ENCODE measurements at places on chromosomes 2 and 18.
A peak's percentile ranks its signal among the peaks of the same experiment; 100 is the strongest.

DNA sequence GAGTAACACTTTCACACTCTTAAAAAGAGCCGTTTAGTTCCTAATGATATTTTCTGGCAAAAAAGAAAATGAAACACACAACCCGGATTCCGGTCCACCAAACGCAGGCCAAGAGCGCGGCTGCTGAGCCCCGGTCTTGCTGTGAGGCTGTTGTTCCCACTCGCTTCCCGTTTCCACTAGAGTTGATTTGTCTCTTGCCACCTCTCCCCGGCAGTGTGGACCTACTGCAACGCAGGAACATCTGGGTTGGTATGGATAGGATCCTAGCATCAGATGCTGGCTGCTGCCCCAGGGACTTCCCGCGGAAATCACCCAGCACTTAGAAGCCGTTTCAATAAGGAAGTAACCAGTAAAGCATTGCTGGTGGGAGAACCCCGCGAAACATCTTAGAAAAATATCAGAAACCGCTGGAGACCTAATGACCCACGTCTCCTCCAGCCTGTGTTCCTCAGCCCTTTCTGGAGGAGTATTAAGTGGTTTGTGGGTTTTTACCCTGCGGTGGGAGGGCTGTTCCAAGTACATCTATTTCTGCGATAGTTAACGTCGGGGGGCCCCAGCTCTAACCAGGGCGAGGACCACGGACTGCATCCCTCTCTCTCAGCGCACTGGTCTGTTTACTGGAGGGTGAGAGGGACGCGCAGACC is 939 bp downstream of the DOCK10 start:
- peak; percentile 45 for DNase-seq

GRCh38 chr2:19337202-19337601 is 21.2 kb downstream of the OSR1 start:
- no peak for DNase-seq

DNA sequence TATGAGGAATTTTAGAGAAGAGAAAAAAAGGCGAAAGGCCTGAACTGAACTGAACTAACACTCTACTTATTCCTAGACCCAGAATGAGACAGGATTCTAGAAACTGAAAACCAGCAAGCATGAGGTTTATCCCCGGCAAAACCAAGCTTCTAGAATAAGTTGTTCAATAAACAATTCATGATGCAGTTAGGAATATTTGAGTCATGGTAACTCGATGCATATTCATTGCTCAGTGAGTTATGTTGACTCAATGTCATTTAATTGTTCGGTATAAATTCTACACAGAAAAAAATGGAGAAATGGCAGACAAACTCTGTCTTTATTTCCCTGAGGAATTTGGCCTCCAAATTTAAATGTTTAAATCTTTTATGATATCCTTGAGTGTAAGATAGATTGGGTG is 321.5 kb downstream of the SATB2 start:
- DNase-seq = no peak

GRCh38 chr2:176084611-176085119 is 903 bp upstream of the EVX2 start:
- DNase-seq = no peak

- DNase-seq = no peak
These were observed 661.8 kb upstream of the HS6ST1 start for GRCh38 chr2:128980475-128980874.

DNA sequence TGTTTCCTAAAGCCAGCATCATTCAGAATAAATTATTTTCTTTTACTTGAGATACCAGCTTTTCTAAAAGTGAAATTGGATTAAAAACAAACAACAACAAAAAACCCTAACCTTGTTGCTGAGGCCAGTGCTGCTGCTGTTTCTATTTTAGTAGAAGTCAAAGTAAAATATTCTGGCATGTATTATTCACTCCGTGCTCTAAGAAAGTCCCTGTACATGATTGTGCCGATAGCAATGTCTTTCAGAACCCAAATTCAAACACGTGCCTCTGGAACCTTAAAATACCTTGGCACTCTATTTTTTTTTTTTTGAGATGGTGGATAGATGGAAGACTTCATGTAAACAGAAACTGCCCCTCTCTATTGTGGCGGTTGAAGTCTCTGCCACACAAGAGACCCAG is 43.7 kb downstream of the TANC1 start:
- DNase-seq = no peak

GRCh38 chr18:48358868-48359267 is 50.3 kb downstream of the ZBTB7C start:
- DNase-seq = no peak

GRCh38 chr2:166152064-166152463 is 24.2 kb upstream of the SCN1A start:
- DNase-seq = no peak

- no peak for DNase-seq
These were observed 41.8 kb downstream of the RASGRP3 start for GRCh38 chr2:33518200-33518599.

DNA sequence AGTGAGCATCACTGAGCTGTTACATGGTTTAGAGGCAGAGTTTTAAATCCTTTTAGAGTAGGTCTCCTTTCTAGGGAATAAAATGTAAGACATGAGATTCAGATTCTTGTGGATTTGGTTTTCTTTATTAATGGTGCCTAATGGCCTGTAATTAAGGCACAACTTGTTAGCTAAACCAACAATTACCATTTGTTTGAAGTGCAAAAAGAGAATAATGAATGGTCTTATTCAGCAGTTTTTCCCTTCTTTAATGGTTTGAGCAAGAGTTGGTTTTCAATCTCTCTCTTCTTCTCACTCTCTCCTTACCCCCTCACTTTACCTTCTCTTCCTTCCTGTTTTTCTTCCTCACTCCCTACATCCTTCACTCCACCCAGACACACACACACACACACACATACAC is 312.2 kb upstream of the TRIB2 start:
- DNase-seq = no peak

DNA sequence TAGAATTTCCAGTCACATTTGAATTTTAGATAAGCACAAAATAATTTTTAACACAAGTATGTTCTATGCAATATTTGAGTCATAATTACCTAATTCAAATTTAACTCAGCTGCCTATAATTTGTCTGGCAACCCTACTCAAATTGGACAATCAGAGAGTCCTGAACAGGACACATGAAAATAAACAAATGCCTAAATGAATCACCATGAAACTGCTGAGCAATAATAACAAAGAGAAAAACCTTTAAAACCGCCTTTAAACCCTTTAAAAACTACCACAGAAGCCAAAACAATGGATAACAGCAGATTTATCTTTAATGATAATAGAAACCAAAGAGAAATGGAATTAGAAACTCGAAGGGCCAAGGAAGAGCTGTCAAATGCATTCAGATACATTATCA is 39.5 kb downstream of the ARL4C start:
- DNase-seq = peak; percentile 42

DNA sequence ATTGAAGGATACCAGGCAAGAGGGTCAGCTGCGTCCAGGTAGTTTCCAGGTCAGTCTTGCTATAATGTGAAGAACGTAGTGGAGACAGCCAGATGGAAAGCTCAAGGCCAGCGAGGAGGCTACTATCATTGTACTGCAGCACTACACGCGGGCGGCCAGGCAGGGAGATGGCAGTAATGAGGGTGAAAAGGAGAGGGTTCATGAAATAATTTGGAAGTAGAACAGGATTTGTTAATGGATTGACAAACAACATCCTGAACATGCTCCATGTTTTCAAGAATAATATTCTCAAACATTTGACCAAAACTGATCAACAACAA is 17.1 kb downstream of the SPIRE1 start:
- DNase-seq = no peak

GRCh38 chr2:12684471-12684936 is 32.2 kb upstream of the TRIB2 start:
- peak; percentile 71 for DNase-seq

- no peak for DNase-seq
These were observed 43.2 kb downstream of the CYB5A start for GRCh38 chr18:74248595-74248994.

- peak; percentile 68 for DNase-seq
These were observed 44.2 kb upstream of the HS6ST1 start for GRCh38 chr2:128362889-128363228.

GRCh38 chr2:108323619-108324018 is 34.9 kb downstream of the SULT1C2 start:
- no peak for DNase-seq

DNA sequence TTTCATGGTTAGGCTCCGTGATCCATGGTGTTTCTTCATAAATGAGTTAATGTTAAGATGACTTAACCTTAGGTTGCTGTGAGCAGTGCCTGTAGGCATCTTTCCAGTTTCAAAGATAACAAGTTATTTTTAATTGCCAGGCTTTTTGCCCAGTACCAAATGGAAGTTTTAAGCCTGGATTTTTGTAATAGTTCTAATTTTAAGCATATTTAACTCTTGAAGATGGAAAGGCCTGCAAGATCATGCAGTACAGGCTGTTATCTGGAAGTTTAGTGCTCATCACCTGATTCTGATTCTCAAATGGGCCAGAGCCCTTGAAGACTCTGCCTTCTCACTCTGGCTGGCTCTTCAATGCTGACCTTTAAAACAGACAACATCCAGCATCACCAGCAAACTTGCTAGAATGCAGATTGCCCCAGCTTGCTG is 141.3 kb downstream of the NCK2 start:
- DNase-seq = peak; percentile 90

- no peak for DNase-seq
These were observed 64.7 kb downstream of the DGKD start for GRCh38 chr2:233418761-233419546.

- no peak for DNase-seq
These were observed 4.0 kb downstream of the EMX1 start for GRCh38 chr2:72921088-72921851.

DNA sequence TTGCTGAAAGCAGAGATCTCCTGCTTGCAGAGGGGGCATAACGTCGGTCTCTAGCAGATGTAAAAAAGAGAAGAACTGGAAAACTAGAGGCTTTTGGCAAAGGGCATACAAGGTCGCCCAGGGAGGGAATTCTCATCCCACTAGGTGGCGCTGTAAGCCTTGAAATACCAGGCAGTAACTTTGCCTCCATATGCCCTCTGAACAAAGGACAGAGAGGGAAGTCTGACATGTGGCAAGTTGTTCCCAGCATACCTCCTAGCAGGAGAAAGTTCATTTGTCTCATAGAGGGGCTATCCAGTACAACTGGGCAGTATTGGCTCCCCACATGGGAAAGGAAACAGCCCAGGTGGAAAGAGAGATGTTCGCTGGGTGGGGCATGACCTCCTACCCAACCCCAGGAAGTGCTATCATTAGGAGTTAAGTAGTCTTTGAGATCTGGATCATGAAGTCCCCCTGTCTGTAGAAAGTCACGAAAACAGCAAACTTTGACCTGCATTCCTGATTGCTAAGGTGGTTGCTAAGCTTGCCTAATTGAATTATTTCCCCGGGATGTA is 39.9 kb downstream of the STK17B start:
- DNase-seq = peak; percentile 51

GRCh38 chr2:198476007-198476406 is 671.6 kb downstream of the PLCL1 start:
- DNase-seq = no peak

- peak; percentile 77 for DNase-seq
These were observed 49.9 kb downstream of the MTCL1 start for GRCh38 chr18:8754995-8755960.

GRCh38 chr2:227473122-227473461 is 1.1 kb downstream of the AGFG1 start:
- no peak for DNase-seq

DNA sequence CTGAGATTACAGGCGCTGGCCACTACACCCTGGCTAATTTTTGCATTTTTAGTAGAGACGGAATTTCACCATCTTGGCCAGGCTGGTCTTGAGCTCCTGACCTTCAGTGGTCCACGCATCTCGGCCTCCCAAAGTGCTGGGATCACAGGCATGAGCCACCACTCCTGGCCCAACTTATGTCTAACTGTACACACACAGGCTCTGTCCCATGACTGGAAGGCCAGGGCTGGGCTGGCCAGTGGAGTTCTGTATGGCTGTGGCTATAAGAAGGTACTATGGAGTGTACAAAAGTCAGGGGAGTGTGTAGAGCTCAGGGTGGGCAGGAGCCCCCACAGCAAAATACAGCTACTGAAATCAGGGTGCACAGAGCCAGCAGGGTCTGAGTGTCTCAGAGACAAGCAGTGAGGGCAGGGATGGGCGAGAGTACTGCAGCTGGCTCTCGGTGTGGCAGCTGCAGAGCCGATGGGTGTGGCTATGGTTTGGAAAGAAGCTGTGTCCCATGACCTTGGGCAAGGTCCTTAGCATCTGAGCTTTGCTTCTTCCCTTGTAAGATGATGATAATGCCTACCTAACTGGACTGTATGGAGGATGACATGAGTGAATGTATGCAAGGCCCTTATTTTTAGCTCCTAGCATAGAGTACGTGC is 10.4 kb upstream of the MSGN1 start:
- no peak for DNase-seq

- no peak for DNase-seq
These were observed 782.6 kb upstream of the ID2 start for GRCh38 chr2:7899241-7899640.

- DNase-seq = peak; percentile 41
These were observed 50.4 kb upstream of the SMIM21 start for GRCh38 chr18:75477900-75478299.

- DNase-seq = no peak
These were observed 112.3 kb upstream of the IL1R2 start for GRCh38 chr2:101879466-101879865.

GRCh38 chr2:239369631-239370161 is 31.1 kb downstream of the HDAC4 start:
- DNase-seq = no peak

DNA sequence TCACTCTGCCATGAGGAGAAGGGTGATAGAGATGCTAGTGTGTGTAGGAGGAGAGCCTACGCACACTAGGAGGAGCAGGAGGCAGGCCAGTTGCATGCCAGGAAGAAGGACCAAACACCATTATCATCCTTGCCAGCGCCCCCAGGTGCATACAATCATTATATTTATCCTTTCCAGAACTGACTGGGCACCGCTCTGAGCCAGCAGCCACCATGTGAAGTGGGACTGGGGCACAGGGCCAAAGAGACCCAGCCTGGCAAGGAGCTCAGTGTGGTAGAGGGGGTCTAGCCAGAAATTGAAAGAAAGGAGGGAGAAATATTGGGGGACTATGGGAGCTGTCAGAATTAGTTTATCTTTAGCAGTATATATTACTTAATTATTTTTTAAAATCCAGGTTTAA is 8.3 kb upstream of the GPR148 start:
- DNase-seq = no peak

- DNase-seq = no peak
These were observed 856.0 kb downstream of the GALR1 start for GRCh38 chr18:78105611-78106010.

GRCh38 chr18:62118328-62118727 is 68.5 kb downstream of the PIGN start:
- DNase-seq = no peak

- DNase-seq = peak; percentile 35
These were observed 56.5 kb upstream of the ERBB4 start for GRCh38 chr2:212595036-212595654.

GRCh38 chr2:165645930-165646831 is 147.9 kb downstream of the GALNT3 start:
- DNase-seq = no peak

DNA sequence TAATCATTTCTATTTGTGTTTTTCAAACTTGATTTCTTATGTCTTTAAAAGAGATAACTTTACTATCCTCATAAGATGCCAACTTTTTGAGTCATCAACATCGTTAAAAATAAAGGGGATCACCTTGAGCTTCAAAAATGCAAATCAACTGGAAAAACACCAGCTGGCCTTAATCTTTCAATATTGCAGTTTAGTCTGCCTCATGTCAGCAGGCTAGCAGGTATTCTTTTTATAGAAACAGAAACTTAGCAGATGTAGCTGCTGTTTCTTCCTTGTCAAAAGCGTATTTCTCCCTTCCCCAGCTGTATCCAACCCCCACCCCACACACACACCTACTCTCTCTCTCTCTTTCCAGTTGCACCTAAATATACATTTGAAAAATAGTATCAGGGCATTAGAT is 154.1 kb upstream of the ZNF804A start:
- DNase-seq = peak; percentile 2

- peak; percentile 56 for DNase-seq
These were observed 17.6 kb downstream of the FBXO11 start for GRCh38 chr2:47888581-47889280.
